ENCODE measurements at places on chromosomes 16 and 17. TPM values are rescaled to one million over a fixed set of nuclear protein-coding genes. Genes with fewer than 3 reads are reported as not detected.

The SCGB1C2 gene
- not detected for total RNA-seq

The PIMREG gene
- total RNA-seq, result not detected

The CYGB gene
- 0.47 TPM for total RNA-seq

The PRSS8 gene
- total RNA-seq, result not detected

The KRT25 gene
- not detected for total RNA-seq

The TNFRSF13B gene
- total RNA-seq, result not detected

The PAGR1 gene
- 16.8 TPM for total RNA-seq

The CCT6B gene
- 4.0 TPM for total RNA-seq

The TBC1D3H gene
- total RNA-seq, result not detected

The RHBDL1 gene
- total RNA-seq, result 3.1 TPM

The SLFN11 gene
- total RNA-seq, result 25.6 TPM

The SCRN2 gene
- total RNA-seq, result 17.6 TPM

The MPP3 gene
- not detected for total RNA-seq

The CES1 gene
- total RNA-seq, result not detected

The HSD17B1 gene
- 0.44 TPM for total RNA-seq

The ZNF174 gene
- 4.5 TPM for total RNA-seq

The MPP2 gene
- 11.8 TPM for total RNA-seq

The CXCL16 gene
- 41.5 TPM for total RNA-seq

The ZG16B gene
- not detected for total RNA-seq

The CA5A gene
- not detected for total RNA-seq

The ZPBP2 gene
- not detected for total RNA-seq

The TRAPPC1 gene
- 39.4 TPM for total RNA-seq

The NDRG4 gene
- total RNA-seq, result not detected

The NDUFB10 gene
- 38.4 TPM for total RNA-seq

The SLC52A1 gene
- total RNA-seq, result not detected

The NRN1L gene
- 0.90 TPM for total RNA-seq

The ABI3 gene
- 12.8 TPM for total RNA-seq

The MRPL38 gene
- total RNA-seq, result 181 TPM

The CCL18 gene
- not detected for total RNA-seq

The PRSS22 gene
- total RNA-seq, result 2.4 TPM

The FOXN1 gene
- total RNA-seq, result not detected

The MMP28 gene
- total RNA-seq, result 6.5 TPM

The WNT9B gene
- not detected for total RNA-seq

The KIF19 gene
- total RNA-seq, result 0.98 TPM

The KRT37 gene
- not detected for total RNA-seq

The RSL1D1 gene
- total RNA-seq, result 242 TPM

The METTL22 gene
- total RNA-seq, result 30.8 TPM

The C16orf89 gene
- total RNA-seq, result not detected

The MEFV gene
- total RNA-seq, result 0.19 TPM

The RASL10B gene
- 0.22 TPM for total RNA-seq

The HOXB7 gene
- total RNA-seq, result not detected

The DHRS7C gene
- not detected for total RNA-seq

The SERPINF2 gene
- total RNA-seq, result 0.28 TPM

The GID4 gene
- total RNA-seq, result 2.7 TPM

The ABCC6 gene
- total RNA-seq, result not detected

The HMOX2 gene
- 36.4 TPM for total RNA-seq

The MT1F gene
- total RNA-seq, result 7.4 TPM

The DNAH17 gene
- 0.08 TPM for total RNA-seq

The NUPR1 gene
- not detected for total RNA-seq

The MYH8 gene
- total RNA-seq, result not detected

Measured in CD8-positive, alpha-beta T cell (primary cell).